CD4-positive, alpha-beta T cell treated with Interleukin-12 subunit alpha and Interleukin-12 subunit beta, for 1 hour (primary cell): ENCODE measurements at places on chromosomes 5 and 9.

DNA sequence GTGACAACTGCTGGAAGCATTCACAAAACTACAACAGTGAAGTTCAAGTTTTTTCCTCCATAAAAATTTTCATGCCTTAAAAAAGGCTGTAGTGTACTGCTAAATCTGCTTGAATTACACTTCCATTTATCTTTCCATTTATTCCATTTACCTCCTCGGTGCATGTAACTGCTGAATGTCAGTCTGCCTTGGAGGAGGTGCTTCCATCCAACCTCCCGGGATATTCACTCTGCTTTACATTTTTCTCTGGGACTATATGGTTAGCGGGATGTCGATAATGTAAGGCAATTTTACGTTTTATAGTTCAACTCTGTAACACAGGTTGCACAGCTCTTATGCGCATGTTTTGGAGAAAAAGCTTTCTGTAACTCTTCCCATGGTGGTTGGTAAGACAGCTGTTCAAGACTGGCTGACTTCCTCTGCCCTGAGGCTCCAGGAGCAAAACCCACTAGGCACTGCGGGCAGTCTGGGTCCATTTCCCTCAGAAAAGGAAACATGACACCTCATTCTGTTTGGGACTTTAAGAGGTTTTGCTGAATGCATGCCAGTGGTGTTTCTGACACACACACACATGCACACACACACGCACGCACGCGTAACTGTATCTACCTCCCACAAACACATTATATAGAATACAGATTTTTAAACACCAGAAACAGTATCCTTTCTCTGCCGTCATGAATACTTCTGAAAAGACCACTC lies 66.1 kb downstream of the SPTLC1 start:
- no peak for DNase-seq

DNA sequence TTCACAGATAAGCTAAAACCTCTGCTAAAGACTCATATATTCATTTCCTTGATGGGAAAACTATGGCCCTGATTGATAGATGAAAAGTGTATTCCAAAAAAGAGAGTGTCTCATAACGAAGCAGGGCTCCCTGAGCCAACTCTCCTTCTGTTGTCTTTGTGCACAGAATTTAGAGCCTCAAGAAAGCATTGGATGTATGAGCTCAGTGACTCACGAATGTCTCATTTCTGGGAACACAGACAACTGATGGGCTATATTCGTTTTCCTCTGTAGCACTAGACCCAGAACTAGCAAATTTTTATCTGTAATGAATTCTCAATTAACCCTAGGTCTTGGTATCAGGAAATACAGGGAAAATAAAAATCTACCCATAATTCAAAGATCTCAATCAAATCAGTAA lies 88.4 kb downstream of the LMNB1 start:
- DNase-seq, result no peak

DNA sequence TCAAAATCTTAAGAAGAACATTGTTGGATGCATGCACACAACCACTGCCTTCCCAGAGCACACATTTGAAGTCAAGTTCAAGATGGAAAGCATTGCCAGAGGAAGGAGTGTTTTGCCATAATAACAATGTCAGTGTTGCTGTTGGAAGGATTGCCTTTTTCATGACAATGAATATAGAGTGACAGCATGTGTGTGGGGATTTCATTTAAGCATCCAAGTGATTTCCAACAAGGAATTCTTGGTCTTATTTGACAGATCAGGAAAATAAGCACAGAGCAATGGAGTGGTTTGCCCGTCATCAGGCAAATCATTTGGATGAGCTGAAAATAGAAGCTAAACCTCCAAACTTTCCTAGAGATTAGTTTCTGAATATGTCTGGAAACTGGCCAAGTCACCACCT lies 140.0 kb upstream of the RAI14 start:
- no peak for DNase-seq

GRCh38 chr5:76104027-76104426 lies 20.8 kb downstream of the SV2C start:
- DNase-seq, result peak; percentile 9

DNA sequence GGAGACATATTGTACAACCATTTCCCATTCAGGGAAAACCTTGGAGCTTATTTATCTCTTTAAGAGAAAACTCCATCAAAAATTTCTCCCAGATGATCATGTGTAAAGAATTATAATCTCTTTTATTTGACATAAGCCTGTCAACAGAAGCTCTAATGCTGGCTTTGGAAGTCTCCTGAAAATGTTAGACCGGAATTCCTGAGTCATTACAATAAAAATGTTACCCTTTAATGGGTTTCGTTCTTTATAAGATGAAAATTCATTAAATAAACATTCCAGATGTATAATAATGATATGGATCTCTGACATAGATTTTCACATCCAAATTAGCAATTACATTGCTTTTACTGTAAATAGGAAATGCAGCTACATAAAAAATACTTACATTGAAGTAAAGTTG lies 1036.4 kb downstream of the EFNA5 start:
- no peak for DNase-seq

DNA sequence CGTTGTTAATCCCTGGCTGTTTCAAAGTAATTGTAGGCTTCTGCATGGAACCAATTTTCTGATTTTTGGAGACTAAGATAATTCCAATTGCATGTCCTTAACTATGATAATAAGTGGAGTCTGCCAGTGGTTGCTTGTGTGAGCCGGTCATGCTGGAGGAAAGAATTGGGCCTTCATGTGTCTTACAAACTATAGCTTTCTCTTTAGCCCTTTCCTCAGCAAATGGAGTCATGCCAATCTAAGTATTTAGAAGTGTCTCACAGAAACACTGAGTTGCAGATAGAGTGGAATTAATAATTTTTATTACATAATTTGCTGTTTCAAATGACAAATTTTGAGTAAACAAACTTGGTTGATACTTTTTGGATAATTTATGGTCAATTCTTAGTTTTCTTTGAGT lies 200.4 kb downstream of the FBXL7 start:
- DNase-seq, result no peak

- no peak for DNase-seq
Measured at GRCh38 chr9:108436448-108436847, 419.3 kb downstream of the ACTL7B start.

DNA sequence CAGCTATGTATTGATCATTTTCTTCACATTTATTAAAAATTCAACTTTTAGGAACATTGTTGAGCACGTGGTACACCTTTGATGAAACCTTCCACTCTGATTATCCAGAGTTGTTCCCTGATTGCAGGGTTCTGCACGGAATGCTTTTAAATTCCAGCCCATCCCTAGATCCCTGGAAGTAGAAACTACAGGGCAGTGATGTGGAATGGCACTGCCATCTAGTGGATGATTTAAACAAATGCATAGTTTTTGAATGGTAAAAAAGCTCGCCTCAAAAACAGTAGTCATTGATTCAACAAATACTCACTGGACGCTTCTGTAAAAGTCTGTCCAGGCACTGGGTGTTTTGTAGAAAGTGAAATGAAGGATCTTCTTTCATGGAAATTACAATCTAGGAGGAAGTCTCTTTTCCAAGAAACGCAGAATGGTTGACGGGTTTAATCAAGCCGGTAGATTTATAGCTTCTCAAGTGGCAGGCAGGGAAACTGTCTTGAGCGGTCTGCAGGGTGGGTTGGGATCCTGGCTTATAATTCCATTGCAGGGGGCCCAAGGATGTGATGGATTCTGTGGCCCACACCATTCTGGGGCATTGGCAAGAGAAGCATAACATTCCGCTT lies 118.4 kb downstream of the ARHGAP26 start:
- peak; percentile 33 for DNase-seq

DNA sequence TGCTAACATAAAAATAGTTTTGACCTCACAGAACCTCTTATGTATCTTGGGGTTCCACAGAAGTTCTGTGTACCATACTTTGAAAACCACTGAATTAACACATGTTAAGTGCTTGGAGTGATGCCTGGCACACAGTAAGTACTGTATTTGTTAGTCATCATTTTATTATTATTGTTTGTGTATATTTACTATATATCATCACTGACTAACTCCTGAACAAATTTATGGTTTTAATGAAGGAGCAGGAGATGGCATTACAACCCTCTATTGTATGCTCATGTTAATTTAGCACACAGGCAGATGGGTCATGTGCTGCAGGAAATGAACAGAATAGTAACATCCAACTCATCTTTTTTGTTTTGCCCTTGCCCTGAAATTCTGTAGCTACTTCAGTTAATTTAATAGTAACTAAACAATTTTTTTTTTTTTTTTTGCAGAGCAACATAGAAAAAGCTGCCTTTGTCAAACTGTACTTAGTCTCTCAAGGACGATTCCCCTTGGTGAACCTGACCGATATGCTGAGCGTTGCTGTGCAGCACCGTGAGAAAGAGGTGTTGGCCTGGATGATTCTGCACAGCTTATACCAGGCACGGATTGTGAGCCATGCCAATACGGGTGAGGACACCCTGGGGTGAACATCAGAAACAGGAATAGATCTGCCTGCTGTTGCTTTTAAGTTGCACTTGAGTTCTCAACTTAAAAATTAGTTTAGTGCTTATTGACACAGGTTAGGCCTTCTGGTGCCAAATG lies 45.4 kb downstream of the HACD4 start:
- no peak for DNase-seq

- DNase-seq, result no peak
Measured at GRCh38 chr9:132575811-132576210, 6.6 kb upstream of the BARHL1 start.

DNA sequence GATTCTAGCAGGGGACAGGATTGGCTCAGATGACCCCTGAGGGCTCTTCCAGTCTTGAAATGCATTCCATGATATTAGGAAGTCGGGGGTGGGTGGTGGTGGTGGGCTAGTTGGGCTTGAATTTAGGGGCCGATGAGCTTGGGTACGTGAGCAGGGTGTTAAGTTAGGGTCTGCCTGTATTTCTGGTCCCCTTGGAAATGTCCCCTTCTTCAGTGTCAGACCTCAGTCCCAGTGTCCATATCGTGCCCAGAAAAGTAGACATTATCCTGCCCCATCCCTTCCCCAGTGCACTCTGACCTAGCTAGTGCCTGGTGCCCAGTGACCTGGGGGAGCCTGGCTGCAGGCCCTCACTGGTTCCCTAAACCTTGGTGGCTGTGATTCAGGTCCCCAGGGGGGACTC lies 2.9 kb upstream of the MYOZ3 start:
- no peak for DNase-seq

DNA sequence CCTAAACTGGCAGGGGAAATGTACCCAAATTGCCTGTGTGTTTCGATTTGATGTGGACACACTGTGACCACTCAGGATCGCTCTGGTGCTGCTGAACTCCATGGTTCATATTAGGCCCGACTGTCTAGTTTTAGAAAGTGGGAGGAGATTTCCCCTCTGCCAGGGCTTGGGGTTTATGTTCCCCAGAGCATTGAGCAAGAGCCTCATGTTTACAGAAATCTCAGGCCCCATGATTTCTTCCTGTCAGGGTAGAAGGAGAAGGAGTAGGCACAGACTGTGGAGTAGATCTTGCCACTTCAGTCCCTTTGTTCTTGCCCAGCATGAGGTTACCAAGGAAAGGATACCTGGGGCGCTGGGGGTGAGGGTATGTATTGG lies 40.8 kb upstream of the GLRX start:
- no peak for DNase-seq

DNA sequence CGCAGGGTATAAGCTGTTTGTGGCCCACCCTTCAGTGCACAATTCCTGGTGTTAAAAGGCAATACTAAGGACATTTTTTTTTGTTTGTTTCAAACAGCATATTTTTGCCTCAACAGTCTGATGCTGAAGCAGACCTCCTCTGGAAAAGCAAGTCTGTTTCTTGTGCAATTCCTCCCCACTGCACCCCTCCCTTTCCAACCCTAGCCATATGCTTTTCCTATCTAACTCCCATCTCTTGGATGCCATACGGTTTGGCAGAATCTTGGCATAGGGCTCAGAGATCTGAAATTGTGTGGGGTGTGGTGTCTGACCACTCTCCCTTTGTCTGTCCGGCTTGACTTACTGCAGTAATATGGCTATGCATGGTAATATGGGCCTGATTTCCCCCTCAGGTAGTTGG lies 161.6 kb downstream of the TMEM38B start:
- DNase-seq, result no peak

DNA sequence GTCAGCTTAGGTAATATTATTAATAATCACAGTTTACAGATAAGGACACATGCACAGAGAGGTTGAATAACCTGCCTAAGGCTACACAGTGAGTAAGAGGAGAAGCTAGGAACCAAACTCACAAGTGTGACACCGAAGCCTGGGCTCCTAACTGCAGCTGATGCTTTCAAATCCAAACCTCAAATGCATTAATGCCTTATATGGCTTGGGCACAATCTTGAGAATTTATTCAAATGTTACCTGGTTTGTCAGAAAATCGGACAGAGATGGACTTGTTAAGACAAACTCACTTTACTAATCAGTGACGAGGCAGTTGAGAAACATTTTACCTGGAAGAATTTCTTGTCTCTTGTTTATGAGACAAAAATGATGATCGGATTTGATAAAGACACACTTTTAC lies 54.7 kb downstream of the DAP start:
- no peak for DNase-seq

GRCh38 chr5:14447958-14448911 lies 133.4 kb upstream of the OTULINL start:
- DNase-seq, result no peak

- DNase-seq, result no peak
Measured at GRCh38 chr9:21690561-21690960, 111.9 kb upstream of the MTAP start.

DNA sequence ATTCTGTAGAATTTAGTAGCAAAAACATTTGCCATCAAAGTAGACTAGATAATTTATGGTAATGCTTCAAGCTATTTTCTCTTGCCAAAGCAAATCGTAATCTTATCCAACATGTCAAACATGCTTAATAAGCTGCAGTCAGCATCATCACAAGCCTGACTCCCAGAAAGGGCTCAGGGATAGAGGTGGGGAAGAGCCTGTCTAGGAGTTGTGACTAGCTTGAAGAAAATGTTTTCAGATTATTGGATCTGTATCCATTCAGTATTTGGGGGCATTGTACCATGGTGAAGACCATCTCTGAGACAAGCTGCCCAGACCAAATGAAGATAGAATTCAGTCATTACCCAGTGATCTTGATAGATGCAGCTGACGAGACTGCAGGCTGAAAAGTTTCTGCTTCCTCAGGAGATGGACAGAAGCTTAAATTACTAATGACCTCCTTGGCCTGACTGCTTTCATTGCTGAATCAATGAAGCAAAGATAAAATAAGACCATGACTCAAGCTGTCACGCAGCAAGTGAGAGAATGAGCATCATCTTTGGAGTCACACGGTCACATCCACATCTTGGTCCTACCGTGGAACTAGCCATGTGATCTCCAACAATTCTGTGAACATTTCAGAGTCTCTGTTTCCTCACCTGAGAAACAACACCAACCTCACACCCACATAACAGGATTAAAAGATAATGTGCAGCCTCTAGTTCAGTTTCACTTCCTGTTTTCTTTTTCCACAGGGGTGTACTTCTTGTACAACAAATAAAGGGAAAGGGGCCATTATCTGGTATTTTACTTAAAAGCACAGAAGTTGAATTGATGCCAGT lies 9.4 kb downstream of the ERAP2 start:
- peak; percentile 68 for DNase-seq

GRCh38 chr5:135629666-135630065 lies 50.9 kb upstream of the CXCL14 start:
- no peak for DNase-seq
